ENCODE measurements at places on chromosomes 1 and 21.
A peak's percentile ranks its signal among the peaks of the same experiment; 100 is the strongest.

DNA sequence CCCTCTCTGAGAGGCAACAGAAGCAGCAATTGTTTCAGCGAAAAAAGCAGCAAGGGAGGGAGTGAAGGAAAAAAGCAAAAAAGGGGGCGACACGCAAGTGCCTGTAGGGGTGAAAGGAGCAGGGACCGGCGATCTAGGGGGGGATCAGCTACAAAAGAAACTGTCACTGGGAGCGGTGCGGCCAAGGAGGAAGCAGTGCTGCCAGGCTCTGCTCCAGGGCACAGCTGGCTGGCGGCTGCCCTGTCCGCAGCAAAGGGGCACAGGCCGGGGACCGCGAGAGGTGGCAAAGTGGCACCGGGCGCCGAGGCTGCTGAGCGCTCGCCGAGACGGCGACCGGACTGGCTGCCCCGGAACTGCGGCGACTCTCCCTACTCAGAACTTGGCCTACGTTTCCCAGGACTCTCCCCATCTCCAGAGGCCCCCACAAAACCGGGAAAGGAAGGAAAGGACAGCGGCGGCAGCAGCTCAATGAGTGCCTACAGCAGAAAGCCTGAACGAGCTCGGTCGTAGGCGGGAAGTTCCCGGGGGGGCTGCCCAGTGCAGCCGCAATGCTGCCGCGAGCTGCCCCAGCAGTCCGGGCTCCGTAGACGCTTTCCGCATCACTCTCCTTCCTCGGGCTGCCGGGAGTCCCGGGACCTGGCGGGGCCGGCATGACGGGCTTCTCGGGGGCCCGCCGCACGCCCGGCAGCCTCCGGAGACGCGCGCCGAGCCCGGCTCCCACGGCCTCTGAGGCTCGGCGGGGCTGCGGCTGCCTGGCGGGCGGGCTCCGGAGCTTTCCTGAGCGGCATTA lies 1.0 kb upstream of the CDKN2C start:
- peak; percentile 44 for DNase-seq

DNA sequence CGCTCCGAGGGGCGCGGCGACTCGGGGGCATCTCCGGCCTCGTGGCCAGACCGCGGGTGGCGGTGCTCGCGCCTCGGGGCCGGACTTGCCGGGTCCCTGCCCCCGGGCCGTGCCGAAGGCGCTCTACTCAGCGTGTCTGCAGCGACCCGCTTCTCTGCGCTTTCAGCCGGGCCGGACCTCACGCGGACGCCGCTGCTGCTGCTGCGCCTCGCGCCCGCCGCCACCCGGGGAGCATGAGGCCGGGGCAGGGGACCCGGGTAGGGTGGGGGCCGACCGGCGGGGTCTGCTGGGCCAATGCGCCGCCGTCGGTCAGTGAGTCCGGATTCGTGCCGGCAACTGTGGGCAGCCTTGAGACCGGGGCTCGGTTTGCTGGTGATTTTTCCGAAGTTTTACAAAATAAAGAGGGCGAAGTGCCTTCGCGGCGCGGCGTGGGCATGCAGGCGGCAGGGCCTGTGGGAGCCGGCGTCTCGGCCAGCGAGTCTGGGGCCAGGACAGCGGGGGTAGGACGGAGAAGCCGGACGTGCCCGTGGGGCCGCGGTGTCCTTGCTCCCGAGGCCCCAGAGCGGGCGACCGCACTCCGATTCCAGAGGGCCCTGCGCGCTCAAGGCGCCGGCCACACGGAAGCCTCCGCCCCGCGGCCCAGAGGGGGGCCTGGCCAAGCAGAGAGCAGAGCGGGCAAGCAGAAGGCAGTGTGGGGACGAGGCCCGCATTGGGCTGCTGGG lies 749 bp downstream of the FAM163A start:
- no peak for DNase-seq

GRCh38 chr1:45221716-45222115 lies 15.3 kb upstream of the ZSWIM5 start:
- DNase-seq: no peak

DNA sequence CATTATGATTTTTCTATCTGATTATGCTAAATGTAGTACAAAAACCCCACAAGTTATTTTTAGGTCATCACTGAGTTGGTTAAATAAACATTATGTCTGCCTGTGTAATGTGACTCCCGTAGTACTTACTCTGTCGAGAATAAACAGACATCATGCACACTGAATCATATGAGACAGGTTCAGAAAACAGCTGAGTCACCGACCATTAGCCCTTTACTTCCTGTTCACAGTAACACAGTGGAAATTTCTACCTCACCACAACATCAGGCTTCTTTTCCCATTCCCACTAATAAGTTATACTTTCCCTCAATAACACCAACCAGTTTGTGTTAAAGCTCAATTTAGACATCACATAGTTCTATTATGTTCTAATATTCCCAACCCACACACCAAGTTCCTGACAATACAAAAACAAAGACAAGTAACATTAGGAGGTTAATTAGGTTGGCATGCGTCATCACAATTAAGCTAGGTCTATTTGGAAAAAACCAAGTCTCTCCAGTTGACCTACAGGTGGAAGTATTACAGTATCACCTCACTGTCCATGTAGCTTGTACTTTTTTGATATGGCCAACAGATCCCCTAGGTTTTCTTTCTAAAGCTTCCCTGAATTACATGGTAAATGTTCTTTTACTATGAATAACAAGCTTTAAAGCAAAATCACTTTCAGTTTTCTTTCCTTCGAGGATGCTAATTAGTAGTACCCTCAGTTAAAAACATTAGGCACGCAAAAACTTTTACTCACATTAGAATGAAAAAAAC lies 154.2 kb downstream of the EIF4G3 start:
- peak; percentile 55 for DNase-seq

- no peak for DNase-seq
These were observed 171.4 kb upstream of the ZP4 start for GRCh38 chr1:238061967-238062613.

GRCh38 chr1:101338714-101339430 lies 102.1 kb downstream of the S1PR1 start:
- no peak for DNase-seq

DNA sequence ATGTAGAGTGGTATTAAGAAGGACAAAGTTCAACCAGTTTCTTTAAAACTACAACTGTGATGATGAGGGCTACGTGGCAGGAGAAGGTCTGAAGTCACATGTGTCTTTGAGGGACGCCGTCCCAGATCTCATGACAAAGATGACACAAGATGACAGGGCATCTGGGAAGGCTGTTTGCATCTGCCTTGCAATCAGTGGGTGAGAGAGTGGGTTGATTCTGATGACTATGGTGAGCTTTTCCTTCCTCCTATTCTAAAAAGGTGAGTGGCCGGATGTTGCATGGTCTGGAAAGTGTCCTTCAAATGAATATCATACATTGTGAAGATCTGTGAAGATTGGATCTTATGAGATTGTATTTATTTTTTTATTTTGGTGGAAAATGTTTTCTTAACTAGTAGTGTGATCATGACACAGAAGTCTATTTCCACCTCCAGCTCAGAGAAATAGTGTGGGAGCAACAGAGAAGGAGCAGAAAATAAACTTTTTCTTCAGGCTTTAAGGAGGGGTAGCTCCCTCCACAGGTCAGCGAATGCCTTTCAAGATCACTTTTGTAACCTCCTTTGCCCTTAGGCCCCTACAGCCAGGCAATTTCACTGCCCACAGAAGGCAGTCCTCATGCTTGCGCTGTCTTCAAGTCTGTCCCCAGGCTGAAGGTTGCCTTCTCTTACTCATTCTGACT lies 76.0 kb upstream of the ATF3 start:
- no peak for DNase-seq

- DNase-seq: no peak
These were observed 22.5 kb downstream of the TENT5C start for GRCh38 chr1:117628343-117628742.

GRCh38 chr1:61993331-61993961 lies 201.2 kb upstream of the L1TD1 start:
- DNase-seq: no peak

- no peak for DNase-seq
These were observed 262.5 kb upstream of the ZP4 start for GRCh38 chr1:238153253-238153652.

- DNase-seq: no peak
These were observed 48.6 kb downstream of the CTH start for GRCh38 chr1:70459496-70460225.

DNA sequence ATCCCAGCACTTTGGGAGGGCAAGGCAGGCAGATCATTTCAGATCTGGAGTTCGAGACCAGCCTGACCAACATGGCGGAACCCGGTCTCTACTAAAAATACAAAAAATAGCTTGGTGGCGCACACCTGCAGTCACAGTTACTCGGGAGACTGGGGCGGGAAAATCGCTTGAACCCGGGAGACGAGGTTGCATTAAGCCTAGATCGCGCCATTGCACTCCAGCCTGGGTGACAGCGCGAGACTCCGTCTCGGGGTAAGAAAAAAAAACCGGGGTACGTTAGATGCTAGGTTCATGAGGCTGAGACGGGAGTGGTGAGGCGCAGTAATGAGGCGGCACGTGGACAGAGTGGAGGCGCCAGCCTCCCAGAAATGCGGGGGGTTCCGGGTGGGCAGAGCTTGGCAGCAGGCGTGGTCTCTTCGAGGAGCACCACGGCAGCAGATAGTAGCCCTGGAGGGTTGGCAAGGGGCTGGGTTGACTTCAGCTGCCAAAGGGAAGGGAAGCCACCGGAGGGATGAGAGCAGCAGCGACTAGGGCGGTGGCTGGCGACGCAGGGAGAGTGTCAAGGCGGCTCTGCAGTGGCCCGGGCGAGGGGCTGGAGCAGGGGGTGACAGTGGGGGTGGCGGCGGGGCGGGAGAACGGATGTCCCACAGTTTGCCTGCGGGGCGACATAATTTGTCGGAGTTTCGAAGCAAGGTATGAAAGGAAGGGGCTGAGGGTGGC lies 832 bp downstream of the MRPL20 start:
- DNase-seq: no peak

DNA sequence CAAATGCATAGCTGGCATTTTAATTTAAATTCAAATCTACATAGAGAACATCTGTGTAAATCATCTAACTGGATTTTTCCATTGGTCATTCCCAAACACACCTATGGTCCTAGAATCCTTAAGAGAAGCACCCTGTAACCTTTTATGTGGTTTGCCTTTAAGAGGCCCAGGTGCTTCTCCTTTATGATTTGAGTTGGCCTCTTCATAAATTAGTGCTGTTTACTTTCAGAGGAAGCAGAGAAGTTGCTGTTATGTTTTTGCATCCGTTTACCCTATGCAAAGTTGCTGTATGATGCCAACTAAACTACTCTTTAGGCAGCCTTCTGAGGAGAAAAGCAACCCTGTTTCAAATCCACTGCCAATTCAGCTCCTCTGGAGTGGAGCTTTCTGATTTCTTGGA lies 193.8 kb downstream of the HS2ST1 start:
- no peak for DNase-seq

GRCh38 chr21:17930093-17930492 lies 110.9 kb upstream of the C21orf91 start:
- DNase-seq: no peak

GRCh38 chr21:17786851-17787181 lies 32.3 kb downstream of the C21orf91 start:
- DNase-seq: no peak

- DNase-seq: no peak
These were observed 8.3 kb upstream of the SH2D5 start for GRCh38 chr1:20740781-20741180.

DNA sequence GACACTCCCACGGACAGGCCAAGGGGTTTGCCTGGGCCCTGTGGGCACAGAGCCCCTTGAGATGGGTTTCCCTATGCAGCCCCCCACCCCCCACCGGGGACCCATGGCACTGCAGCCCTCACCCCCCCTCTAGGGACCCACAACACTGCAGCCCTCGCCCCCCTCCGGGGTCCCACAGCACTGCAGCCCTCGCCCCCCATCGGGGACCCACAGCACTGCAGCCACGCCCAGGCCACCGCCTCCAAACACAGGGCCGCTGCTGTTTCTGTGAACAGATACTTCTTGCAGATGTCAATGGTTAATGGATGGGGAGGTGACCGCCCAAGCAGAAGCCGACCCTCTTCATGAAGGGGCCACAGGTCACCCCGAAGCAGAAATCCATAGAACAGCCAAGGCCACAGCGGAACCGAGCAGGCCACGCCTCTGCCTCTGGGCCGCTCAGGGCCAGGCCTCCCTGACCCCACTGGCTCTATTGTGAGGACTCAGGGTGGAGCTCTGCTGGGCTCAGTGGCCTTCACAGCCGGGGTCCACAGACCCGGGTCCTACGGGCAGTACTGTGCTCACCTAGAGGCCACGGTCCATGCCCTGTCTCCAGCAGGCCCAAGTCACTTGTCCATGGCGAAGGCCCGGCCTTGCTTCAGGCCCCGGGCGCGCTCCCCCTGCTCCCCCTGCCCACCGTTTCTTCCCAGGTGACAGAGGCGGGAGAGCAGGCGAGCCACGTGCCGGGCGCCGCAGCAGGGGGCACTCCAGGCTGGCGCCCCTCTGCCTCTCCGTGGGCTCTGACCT lies 4.1 kb upstream of the POFUT2 start:
- no peak for DNase-seq

- no peak for DNase-seq
These were observed 123.3 kb downstream of the C1orf21 start for GRCh38 chr1:184510110-184510509.
